RWPE2 (cell line): ENCODE measurements at places on chromosomes 3 and 15.

DNA sequence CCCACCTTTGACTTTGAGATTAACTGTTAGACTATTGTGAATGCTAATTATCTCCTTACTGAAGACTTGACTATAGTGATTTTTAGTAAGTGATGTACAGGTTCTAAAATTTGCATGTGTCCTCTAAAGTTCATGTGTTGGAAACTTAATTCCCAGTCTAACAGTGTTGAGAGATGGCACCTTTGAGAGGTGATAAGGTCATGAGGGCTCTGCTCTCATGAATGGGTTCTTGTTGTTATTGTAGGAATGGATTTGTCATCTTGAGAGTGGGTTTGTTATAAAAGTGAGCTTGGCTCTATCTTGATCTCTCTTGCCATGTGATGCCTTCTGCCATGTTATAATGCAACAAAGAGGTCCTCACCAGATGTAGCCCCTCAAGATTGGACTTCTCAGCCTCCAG, 18.9 kb upstream of the LMOD3 start:
- no peak for DNase-seq

- no peak for DNase-seq
These were observed 6.8 kb downstream of the CACNA1D start for GRCh38 chr3:53501178-53501577.

DNA sequence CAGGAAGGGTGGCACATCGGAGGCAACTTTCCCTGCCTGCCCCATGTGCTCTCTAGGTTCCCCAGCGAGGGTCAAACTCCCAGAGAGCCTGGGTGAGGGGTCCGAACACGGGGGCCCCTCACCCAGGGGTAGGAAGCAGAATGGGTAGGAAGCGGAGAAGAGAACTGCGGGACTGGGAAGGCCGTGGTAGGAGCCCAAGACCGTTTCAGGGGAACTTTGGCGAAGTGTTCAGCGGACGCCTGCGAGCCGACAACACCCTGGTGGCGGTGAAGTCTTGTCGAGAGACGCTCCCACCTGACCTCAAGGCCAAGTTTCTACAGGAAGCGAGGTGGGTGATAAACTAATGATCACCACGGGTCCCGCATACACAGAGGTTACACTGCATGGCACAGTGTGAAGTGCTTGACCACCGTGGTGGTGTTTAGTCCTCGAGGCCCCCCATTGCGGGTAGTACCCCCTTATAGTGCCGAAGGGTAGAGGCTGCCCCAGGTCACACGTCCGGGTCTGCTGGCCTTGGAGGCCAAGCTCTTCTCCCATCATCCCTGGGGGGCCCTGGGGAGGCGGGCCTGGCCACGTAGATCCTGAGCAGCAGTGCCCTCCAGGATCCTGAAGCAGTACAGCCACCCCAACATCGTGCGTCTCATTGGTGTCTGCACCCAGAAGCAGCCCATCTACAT, 8.3 kb downstream of the FES start:
- DNase-seq = peak; percentile 65

- no peak for DNase-seq
These were observed 240.5 kb upstream of the UBE2E1 start for GRCh38 chr3:23565041-23565775.

DNA sequence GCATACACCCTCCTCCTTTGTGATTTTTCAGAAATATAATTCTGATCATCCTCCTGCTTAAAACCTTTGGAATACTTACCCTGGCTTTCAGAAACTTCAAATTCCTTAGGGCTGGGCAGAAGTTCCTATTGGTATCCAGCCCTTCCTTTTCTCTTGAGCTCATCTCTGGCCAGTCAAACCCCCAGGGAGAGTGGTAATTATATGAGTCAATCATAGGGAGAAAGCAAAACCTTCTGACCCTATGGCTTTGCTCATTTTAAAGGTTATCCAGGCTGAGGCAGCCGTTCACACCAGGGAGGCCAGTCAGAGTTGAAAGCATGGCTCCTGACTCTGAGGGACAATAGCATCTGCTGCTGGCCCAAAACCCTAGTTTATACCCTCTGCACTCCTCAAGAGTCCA, 23.9 kb upstream of the CTNNB1 start:
- DNase-seq = no peak

GRCh38 chr3:49602049-49602554, 47.8 kb downstream of the BSN start:
- no peak for DNase-seq

DNA sequence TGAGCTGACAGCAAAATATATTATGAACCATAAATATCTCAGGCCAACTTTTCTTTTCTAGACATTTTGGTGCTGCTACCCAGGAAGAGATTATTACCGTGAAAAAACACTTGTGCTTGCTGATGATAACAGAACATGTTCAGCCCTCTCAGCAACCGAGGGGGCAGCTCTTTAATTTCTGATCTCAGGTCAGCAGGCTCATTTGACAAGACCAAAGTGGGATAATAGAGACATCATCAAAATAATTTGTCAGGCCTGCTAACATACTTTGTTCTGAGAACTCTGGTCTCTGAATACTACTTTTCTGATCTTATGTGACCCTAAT, 645.9 kb upstream of the KCNMB2 start:
- DNase-seq = no peak

DNA sequence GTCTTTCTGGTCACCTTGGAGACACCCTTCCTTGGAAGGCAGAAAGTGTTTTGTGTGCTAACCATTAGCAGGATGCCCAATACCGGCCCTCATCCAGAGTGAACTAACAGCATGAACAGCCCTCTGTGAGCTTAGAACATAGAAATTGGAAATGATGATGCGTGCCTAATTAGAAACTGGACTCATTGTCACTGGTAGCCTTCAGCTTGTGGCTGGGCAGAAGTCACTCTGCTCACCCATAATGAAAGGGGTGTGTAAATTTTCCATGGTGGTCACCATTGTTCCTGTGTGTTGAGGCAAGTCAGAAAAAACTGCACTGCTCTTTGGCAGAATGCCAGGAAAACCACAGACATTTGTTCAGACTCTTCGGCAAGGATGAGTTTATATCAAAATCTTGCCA, 74.7 kb upstream of the CNTN4 start:
- DNase-seq = no peak

GRCh38 chr3:85427467-85427866, 468.7 kb downstream of the CADM2 start:
- DNase-seq = no peak

- DNase-seq = peak; percentile 17
These were observed 90.5 kb downstream of the DNASE1L3 start for GRCh38 chr3:58120075-58120812.

DNA sequence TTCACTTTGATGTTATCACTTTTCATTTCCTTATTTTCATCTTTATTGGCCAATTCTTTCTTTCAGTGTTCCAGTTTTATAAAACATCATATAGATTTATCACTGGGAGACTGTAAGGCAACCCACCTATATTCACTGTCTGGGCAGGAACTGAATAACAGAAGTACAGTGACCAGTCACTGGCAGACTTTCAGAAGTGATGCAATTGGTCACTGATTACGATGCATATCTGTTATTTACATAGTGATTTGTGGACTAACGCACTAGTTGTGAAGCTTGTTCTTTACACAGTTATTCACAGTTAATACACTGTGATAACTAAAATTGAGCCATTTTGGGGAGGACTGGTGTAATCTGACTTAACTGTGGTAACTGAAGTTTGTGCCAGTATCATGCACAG, 190.2 kb upstream of the DPH6 start:
- DNase-seq = no peak

DNA sequence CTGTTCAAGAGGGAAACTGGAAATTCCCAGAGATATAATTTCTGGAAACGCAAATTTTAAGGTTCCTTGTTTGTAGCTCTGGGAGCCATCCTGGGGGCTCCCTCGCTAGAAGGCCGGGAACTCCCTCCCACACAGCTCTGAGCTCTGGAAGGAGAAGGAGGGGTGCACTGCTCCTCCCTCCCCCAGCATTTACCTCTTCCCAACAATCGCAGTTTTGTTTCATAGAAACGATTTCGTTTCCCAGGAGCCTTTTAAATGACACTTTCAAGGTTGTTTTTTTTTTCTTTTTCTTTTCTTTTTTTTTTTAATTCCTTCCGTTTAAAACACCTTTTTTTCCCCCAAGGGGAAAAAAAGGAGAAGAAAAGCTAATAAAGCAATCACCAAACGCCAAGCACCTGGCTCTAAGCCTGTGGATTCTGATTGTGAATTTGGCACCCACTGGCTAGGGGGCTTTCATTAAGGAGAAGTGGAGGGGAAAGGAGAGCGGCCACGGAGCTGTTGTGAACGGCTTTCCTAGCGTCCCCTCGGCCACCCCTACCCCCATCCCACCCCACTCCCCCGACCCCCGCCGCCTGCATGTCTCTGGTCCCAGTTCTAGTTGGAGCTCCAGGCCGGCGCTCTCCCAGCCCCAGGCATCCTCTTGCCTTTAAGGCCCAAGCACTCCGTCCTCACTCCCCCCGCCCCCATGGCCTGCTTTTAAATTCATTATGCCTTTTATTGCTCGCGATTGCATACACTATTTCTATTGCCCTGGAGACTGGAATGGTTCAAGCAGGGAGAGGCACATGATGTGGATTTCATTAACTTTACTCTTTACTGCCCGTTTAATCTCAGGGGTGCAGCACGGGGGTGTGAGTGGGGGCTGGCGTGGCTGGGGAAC, 13.6 kb upstream of the CCDC33 start:
- DNase-seq = no peak

- DNase-seq = no peak
These were observed 10.9 kb upstream of the GPR171 start for GRCh38 chr3:151213881-151214280.

GRCh38 chr3:133997871-133998635, 31.7 kb downstream of the SLCO2A1 start:
- DNase-seq = no peak

- DNase-seq = no peak
These were observed 51.4 kb downstream of the FAM43A start for GRCh38 chr3:194736896-194737600.

DNA sequence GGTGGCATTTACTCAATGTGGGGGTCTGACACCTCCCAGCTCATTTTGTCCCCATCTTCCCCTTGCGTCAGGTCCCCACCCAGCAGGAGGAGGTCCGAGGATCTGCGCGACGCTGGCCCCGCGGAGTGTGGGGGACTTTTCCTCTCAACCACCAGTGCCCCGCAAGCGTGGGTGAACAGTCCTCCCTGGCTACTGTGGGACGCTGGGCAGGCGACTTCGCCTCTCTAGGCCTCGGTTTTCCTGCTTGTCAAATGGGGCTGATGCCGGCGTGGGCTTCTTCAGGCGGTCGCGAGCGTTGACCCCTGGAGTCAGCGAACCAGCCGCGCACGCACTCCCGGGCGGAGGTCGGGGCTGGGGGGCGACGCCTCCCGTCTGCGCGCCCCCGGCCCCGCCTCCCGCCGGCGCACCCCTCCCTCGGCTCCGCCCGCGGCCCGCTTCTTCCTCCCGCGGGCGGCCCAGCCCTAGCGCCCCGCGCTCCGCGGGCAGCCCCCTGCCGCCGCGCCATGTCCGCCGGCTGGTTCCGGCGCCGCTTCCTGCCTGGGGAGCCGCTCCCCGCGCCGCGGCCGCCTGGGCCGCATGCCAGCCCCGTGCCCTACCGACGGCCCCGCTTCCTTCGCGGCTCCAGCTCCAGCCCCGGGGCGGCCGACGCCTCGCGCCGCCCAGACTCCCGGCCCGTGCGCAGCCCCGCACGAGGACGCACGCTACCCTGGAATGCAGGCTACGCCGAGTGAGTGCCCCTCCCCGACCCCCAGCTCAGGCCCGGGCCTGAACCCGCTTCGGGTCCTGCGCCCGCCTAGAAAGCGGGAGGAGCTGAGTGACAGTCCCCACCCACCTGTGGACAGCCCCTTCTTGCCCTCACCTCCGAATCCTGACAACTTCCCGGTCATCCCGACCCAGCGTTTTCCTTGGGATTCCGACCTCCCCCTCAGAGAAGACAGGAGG, at the start of gene PPM1M:
Gene PPM1M (plus strand): TSS at position 438 of the 942 bp plus-strand sequence. CDS start 66 bp downstream, at position 504.
- peak; percentile 51 for DNase-seq

DNA sequence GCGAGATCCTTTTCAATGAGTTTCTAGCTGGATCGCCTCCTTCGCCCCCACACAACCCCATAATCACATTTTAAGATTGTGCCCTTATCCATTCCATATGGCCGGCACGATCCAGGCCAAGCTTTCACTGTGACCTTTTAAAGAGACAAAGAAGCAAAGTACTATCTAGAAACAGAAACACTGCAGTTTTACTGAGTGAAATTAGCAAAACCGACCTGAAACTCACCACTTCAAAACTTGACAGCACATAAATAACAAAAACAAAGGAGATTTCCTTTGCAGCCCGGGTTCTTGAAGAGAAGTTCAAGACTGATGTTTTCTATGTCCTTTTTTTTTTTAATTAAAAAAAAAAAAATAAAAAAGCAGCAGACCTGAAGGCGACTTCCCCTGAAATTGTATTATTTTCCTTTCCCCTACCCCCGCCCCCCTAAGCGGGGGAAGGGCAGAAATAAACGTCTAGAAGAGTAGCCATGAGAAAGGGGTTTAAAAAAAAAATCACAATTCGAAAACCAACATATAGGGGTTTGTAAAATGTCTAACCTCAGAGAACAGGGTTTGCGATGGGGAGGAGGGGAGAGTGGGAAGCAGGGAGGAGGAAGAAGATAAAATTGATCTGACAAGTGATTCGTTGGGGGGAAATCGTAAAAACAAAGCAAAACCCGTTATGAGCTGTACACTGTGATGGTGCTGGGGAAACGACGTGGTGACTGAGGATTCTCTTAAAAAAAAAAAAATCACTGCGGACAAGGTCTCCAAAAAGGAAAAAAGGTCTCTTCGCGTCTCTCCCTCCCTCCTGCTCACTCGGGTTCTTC, 1.5 kb downstream of the SATB1 start:
- no peak for DNase-seq

GRCh38 chr3:186193534-186194450, 84.9 kb upstream of the ETV5 start:
- DNase-seq = no peak

DNA sequence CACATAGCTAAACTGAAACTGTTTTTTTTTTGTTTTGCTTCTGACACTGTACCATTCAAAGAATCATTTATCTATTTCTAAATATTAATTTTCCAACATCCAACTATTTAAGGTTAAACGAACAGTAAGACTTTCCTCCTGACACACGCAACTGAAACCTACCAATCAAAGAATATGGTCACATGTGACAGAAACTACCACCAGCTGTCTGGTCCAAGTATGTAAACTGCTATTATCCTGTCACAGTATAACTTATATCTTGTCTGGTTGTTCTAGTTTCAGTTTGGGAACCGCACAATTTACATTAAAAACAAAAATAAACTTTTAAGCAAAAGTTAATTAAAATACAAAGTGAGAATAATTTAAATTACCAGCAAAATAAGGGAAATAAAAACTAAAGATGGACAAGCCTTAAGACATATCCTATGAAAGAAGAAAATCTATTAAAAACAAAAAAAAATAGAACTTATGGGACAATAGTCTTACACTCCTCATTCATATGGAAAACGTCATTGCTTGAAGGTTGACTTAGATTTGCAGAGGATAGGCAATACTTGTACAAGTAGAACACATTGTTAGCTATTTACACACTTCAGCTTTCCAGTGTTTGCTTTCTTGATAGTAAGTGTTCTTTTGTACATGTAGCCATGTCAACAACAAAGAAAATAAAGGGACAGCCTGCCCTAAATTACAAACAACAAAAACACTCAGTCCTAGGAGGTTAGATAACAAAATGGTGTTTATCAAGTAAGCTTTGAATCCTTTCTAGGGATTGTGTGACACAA, 26.8 kb upstream of the CHRM5 start:
- DNase-seq = no peak
